LoVo (cell line): ENCODE measurements at places on chromosomes 16 and 17.

- DNase-seq = peak; percentile 61
Observed at GRCh38 chr16:23597003-23597756, 1.1 kb upstream of the NDUFAB1 start.

GRCh38 chr16:2524339-2524938, 4.3 kb downstream of the AMDHD2 start:
- DNase-seq = no peak

DNA sequence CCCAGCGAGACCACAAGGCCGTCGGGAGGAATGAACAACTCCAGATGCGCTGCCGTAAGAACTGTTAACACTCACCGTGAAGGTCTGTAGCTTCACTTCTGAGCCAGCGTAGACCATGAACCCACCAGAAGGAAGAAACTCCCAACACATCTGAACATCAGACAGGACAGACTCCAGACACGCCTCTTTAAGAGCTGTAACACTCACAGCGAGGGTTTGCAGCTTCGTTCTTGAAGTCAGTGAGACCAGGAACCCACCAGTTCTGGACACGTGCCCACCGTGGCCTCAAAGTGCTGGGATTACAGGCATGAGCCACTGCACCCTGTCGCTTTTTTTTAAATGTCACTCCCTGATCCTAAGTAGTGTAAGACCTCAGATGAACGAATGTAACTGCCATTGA, 17.3 kb downstream of the KPNA2 start:
- DNase-seq = no peak

- DNase-seq = no peak
Observed at GRCh38 chr16:4319454-4320421, 3.9 kb downstream of the GLIS2 start.

DNA sequence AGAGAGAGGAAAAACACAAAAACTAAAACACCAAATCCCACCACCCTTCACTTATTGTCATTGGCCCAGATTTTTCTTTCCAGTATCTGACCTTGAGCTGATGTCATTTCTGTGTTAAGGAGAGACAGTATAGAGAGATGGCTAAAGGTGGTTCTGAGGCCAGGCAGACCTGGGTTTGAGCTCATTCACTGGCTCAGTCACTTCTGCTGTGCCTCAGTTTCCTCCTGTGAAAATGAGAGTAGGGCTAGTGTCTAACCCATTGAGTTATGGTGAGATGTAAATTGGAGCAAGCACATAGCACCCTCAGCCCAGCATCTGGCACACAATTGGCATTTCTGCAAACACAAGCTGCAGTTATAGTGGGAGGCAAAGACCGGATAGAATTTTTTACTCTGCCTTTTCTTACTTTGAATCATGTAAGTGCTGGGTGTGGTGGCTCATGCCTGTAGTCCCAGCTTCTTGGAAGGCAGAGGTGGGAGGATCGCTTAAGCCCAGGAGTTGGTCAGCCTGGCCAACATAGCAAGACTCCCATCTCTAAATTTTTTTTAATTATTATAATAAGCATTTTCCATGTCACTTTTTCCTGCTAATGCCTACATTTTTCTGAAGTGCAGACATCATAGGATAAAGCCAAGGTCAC, 6.4 kb upstream of the KIFC3 start:
- no peak for DNase-seq

DNA sequence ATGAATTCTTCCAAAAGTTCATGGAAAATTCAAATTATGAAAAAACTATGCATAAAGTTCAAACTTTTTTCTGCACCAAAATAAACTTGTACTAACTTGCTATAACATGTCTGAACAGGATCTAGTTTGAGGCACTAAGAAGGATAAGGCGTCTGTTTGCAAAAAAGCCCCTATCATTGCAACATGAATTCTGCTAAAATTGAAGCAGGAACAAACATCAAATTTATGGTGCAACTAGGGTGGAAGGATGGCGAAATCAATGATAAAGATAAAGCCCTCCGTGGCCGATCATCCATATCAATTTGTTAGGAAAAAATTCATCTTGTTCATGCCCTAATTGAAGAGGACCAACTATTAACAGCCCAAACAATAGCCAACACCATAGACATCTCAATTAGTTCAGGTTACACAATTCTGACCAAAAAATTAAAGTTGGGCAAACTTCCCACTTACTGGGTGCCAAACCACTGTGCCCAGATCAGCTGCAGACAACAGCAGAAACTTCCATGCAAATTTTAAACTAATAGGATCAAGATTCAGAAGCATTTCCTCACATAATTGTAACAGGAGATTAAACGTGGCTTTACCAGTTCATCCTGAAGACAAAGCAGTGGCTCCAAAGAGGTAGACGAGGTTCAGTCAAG, 12.9 kb downstream of the IL21R start:
- no peak for DNase-seq

DNA sequence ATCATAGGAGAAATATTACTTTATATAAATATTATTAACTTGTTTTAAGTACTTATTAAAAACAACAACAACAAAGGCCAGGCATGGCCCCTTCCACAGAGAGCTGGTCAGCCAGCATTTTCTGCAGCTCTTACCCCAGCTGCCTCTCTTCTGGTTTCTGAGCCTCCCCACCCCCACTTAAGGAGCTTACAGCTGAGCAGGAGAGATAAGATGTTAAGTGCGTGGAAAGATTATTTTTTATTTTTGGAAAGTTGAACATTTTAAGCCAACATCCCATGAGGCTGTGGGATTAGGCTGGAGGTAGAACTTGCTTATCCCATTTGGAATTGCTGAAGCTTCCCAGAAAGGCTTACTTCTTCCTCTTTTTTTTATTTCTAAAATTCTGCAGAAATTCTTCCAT, 401.2 kb downstream of the SEC14L1 start:
- DNase-seq = no peak

DNA sequence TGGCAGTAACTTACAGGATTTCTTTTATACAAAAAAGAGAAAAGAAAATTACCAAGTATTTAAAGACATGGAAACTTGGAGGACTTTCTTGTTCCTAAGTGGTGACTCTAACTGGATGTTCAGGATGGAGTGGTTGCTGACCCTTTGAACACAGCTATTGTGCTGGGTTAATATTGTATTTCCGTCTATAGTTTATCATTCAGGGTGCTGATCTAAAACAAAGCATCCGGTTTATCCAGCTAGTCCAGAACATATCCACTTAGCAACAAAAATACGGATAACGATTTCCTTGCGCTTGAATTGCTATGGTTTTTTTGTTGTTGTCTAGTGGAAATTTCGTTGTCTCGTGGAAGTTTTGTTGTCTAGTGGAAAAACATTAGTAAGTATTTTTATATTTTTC, 38.2 kb downstream of the SNTB2 start:
- DNase-seq = no peak

- no peak for DNase-seq
Observed at GRCh38 chr17:58331815-58332777, 3.5 kb upstream of the TSPOAP1 start.

DNA sequence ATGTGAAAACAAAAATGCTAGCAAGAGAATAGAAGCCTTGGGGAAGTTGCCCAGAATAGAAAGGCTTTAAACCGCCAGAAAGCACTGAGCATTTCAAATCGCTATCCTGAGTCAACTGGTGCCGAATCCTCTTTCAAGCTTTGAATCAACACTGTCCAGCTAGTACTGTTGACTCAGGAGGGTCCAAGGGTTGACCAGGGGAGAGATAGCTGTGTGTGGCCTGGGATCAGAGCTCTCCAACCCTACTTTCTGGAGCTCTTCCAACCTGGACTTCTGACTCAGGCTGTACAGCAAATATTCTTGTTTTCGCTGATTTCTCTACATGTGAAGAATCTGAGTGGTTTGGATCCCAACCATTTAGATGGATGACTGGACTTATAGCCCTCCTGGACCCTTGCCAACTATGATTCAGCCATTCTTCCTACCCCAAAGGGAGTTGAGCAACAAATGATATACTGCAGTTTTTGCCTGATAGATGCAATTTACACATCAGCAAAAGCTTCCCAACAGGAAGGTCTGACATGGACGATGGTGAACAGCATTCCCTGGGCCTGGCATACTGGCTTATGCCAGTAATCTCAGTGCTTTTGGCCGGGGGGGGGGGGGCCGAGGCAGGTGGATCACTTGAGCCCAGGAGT, 154.0 kb upstream of the SDK2 start:
- peak; percentile 43 for DNase-seq

- peak; percentile 9 for DNase-seq
Observed at GRCh38 chr17:55607731-55608341, 96.6 kb upstream of the SMIM36 start.

DNA sequence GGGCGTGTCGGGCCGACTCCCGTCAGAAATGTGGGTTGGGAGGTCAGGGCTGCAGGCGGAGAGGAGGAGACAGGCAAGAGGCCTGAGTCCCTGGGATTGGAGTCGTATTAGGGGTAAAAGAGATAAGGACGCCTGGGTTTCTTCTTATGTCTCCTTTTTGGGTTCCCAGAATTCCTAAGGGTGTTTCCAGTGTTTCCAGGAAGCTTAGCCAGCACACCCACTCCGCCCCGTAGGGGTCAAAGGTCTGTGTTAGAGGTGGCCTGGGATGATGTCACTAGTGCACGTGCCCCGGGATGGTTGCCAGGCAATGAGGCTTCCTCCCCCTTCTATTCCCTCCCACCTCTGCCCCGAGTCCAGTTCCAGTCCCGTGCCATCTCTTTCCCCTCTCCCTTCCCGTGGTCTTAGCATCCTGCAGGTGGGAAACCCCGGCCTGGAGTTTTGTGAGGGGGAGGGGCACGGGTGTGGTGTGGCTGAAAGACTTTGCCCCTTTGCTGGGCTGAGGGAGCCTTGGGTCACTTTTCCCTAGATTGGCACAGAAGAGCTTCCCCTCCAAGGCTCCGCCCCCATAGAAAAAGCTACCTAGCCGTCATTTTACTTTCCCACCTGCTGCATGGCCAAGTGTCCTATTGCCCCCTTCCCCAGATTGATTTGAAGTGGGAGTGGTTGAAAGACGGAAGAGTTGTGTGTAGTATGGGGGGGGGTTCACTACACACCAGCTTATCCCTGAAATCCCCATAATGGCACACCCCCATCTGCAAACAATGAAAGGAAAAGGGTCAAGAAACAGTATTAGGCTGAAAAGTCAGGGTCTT, 2.8 kb downstream of the KDM6B start:
- DNase-seq = peak; percentile 97

DNA sequence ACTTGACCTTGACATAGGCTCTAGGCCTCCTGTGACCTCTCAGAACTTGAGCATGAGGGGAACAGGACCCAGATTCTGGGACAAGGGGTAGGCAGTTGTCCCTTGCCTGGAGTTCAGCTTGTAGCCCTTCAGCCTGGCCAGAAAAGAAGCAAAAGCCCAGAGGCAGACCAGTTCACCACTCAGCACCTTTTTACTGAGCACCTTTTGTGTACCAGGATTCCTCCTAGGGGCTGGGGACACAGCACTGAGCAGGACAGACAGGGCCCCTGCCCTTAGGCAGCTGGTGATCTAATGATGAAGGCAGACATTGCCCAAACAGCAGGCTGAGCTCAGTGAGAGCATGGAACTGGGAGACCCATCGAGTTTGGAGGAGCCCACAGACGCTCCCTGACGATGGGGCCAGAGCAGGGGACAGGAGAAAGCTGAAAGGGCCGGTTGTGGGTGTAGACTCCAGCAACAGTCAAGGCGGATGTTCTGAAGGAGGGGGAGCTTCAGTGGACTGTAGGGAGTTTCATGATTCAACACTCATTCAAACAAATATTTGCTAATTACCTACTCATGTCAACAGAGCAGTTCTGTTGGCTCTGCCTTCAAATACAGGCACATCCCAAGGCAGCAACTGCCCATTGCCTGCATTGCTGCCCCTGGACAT, 32.0 kb downstream of the SBK1 start:
- DNase-seq = no peak

DNA sequence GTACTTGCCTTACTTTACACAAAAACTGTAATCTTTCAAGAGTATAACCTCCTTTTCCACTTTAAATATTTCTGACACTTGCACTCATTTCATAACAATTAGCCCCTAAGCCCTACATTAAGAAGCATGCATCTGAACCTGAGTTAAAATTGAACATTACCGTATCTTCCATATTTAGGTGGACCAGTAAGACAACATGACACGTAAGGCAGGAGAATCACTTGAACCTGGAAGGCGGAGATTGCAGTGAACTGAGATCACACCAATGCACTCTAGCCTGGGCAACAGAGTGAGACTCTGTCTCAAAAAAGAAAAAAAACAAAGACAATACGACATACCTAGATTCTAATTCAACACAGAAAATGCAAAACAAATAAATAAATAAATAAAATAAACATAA, 7.0 kb downstream of the PHF12 start:
- DNase-seq = no peak

DNA sequence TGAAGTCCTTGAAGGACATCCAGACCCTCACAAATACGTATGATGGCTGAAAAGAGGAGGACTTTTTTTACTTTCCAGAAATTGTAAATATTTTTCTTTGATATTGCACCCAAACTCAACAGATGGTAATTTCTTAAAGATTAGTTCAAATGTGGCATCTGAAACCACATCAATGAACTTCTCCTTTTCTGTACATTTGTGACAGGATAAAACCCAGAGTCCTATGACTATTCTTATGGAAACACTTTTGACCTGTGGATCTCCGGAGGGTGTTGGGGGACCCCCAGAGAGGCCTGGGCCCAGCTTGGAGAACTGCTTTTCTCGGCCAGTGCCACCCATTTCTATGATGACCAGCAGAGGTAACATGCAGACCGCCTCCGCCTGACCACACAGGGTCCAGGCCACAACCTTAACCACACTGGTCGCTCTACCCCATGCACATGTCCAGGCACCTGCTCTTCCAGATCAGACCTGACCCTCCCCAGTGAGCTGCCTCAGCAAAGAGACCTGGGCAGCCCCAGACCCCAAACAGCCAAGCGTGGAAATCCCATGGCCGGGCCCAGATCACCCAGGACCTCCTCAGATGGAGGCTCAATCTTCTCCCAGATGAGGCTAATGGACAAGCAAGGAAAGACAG, 22.7 kb downstream of the RPH3AL start:
- no peak for DNase-seq

GRCh38 chr17:60355663-60356594, 36.0 kb downstream of the USP32 start:
- peak; percentile 15 for DNase-seq

- no peak for DNase-seq
Observed at GRCh38 chr17:66610361-66611133, 224.4 kb upstream of the CACNG5 start.

GRCh38 chr17:42989141-42989540, 8.8 kb downstream of the RUNDC1 start:
- no peak for DNase-seq

GRCh38 chr16:9008601-9009260, 45.0 kb upstream of the USP7 start:
- peak; percentile 67 for DNase-seq

DNA sequence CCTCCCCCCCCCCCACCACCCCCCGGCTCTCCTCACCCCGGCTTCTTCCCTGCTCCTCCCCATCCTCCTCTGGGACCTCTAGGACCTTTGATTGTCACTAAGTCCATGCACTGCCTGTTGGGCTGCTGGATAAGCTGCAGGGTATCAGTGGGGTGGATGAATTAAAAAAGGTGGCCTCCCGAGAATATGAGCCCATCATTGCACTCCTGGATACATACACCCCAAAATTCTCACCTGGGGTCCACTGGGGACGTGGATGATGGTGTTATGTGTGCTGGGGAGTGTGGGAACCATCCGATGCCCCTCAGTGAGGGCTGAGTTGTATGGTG, 88.8 kb downstream of the IRF8 start:
- DNase-seq = no peak
